DMS79 (cell line): ENCODE measurements at places on chromosomes 7 and 10.

DNA sequence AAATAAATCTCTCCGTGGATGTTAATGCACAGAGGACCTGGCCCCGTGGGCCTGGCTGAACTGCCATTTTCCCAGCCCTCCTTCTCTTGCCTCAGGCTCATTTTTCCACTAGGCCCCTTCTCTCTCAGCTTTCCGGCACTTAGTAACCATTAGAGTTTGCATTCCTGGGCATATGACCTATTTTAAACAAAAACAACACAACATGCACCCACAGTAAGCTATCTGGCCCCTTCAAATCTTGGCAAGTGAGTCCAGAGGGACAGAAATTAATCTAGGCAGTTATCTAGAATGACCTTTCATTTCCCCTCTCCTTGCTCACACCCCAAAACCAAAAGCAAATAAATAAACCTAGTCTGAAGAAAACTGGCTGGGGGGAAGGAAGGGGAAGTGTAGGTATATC, 11.7 kb downstream of the FBXW4 start:
- no peak for DNase-seq

GRCh38 chr10:75136346-75136745, 24.9 kb downstream of the SAMD8 start:
- DNase-seq = no peak

- DNase-seq = no peak
Measured at GRCh38 chr7:81621893-81622292, 148.0 kb downstream of the HGF start.

GRCh38 chr10:14247377-14248116, 83.2 kb downstream of the FRMD4A start:
- DNase-seq = no peak

- no peak for DNase-seq
Measured at GRCh38 chr10:50511492-50512213, 112.1 kb downstream of the SGMS1 start.
